ENCODE measurements at places on chromosomes 2 and 18.

DNA sequence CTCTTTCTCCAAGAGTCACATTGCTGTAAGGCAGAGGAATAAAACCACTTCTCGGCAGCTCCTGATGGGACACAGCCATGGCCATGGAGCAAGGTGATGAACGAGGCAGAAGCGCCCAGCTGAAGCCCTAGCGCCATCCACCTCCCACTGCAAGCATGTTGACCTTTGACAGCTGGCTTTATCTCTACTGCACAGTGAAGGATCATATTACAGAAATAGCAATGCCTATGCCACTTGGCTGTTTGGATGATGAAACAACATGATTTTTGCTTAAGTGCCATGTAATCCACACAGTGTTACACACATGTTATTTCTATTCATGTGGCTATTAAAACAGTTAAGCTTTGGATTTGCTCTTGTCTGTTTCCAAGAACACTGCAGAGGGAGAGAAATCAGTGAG lies 167.7 kb downstream of the VAPA start:
- no peak for DNase-seq

DNA sequence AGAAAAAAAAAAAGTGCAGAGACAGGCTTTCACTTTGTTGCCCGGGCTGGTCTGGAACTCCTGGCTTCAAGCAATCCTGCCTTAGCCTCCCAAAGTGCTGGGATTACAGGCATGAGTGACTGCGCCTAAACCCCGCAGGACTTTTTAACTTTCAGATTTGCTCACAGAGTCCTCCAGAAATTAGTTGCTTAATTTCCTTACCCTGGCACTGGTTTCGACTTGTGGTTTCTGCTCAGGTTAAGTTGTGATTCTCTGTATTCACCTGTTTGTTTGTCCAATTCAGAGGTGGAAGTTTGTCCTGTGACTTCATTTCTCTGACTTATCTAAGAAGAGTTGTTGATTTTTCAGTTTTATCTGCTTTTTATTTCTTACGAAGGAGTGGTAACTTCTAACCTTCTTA lies 238.1 kb downstream of the TMEM182 start:
- DNase-seq, result no peak

GRCh38 chr2:110095994-110096633 lies 19.5 kb downstream of the MALL start:
- no peak for DNase-seq

GRCh38 chr18:29062921-29063320 lies 886.0 kb upstream of the CDH2 start:
- no peak for DNase-seq

GRCh38 chr2:12764849-12765605 lies 48.3 kb downstream of the TRIB2 start:
- DNase-seq, result no peak

DNA sequence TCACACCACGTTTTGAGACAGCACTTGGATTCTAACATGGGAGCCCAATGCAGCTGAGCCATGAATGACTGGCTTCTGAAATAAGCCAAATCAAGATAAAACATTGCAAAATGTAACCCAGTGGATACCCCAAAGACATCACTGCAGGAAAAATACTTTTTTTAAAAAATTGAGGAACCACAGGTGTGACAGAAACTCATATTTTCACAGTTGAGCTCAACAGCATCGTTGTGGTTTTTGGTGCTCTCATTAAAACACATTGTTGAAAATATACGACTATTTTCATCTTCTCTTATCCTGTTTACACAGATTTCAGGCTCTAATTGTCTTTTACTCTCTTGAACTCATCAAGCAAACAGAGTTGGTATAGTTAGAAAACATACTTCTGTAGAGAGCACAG lies 429.3 kb upstream of the VRK2 start:
- no peak for DNase-seq

Data from amygdala (tissue), 56 donors.